ENCODE measurements at places on chromosomes 7 and 10. TPM values are rescaled to one million over a fixed set of nuclear protein-coding genes. Genes with fewer than 3 reads are reported as not detected.

Gene SFRP5
- 0.41 TPM for total RNA-seq

Gene UTF1
- total RNA-seq: not detected

Gene STRIP2
- 1.1 TPM for total RNA-seq

Gene PRSS2
- 6.1 TPM for total RNA-seq

Gene TRIL
- total RNA-seq: 0.49 TPM

Gene ARHGEF5
- 6.8 TPM for total RNA-seq

Data from thoracic aorta (tissue), 2 donors.